ENCODE measurements at places on chromosomes 5 and 9.

- no peak for DNase-seq
Observed at GRCh38 chr5:5231576-5231975, 91.4 kb downstream of the ADAMTS16 start.

DNA sequence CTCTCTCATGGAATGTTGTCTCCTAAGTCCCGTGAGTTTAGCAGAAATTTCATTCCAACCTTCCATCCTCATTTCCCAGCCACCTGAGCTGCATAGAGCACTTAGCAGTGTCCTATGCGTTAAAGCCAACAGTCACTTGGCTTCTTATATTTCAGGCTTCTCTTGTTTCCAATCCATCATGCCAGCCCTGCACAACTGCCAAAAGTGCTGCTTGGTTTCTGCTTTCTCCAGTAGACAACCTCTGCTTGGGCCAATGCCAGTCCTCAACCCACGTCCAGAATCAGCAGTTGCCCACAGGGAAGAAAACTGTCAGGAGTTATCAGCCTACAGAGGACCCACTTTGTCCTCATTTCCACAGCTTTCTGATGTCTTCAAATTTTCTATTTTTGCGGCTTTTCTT, 42.5 kb downstream of the KCNIP1 start:
- DNase-seq, result no peak

- peak; percentile 4 for DNase-seq
Observed at GRCh38 chr9:91949946-91950664, at the start of gene ROR2. ROR2 (minus strand) TSS chr9:91950228.

GRCh38 chr5:32217886-32218396, 43.8 kb upstream of the GOLPH3 start:
- DNase-seq, result peak; percentile 72

- no peak for DNase-seq
Observed at GRCh38 chr9:126057121-126057825, 269.4 kb upstream of the MVB12B start.

GRCh38 chr5:168219515-168220410, 71.7 kb upstream of the WWC1 start:
- peak; percentile 80 for DNase-seq

DNA sequence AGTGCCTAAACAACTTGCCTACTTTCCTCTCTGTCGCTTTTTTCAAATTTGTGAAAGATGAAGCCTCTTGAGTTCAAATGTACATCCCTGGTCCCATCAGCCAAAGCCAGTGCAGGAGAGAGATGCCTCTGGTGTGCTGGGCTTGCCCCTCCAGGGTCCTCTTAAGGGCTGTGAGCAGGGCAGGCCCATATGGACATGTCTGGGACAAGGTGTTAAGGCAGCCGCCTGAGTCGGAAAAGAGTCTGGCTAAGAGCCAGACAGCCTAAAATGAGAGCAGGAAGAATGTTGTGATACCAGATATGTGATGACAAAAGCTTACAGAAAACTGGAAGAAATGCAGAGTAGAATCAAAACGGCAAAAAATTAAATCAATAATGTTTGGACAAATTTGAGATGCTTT, 72.5 kb downstream of the APTX start:
- no peak for DNase-seq

- no peak for DNase-seq
Observed at GRCh38 chr5:8829323-8830029, 716.4 kb downstream of the SEMA5A start.

DNA sequence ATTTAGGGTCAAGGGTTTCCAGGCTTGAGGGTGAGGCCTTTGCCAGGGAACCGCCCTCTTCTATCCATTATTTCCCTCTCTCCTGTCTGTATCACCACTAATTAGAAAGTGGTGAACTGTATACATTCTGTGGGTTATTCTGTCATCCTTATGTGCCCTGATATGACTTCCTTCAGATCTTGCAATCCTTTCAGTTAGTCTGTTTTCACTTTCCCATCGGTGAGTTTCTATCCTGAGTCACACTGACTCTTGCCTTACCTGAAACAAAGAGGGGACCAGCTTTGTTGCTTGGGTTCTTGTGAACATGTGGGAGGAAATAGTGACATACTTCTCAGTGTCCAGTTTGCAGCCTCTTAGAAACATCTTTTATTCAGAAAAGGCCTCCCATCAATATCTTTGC, 205.4 kb upstream of the GHR start:
- DNase-seq, result no peak

DNA sequence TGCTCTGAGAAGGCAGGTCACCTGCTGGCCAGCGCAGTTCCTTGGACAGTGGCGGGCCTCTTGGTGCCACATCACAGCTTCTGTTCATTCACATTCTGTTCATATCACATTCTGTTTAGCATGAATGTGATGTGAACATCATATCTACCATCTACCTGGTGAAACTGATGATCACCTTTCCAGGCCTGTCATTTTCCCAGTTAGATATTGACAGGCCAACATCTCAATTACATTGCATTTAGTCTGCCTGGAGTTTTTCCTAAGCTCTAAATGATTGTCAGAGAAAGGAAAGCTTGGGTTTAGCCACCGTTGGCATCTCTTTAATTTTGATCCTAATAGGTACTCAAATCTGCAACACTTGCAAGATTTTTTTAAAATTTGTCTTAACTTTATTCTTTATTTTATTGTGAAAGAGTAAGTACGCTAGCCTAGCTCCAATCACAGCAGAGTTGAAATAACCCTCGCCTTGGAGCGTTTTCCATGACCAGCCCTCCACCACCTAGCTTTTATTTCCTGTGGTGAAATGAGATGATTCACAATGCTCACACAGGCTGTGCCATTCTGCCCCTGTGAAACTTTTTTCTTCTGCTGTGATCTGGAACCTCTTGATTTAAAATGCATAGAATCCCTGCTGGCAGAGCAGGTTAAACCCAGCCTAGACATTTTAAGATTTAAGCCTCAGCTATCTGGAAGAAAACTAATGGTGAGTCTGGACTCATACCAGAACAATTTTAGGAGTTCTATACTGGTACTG, 225.0 kb downstream of the ESM1 start:
- DNase-seq, result no peak

- DNase-seq, result peak; percentile 32
Observed at GRCh38 chr9:78325343-78325742, 28.4 kb downstream of the PSAT1 start.

DNA sequence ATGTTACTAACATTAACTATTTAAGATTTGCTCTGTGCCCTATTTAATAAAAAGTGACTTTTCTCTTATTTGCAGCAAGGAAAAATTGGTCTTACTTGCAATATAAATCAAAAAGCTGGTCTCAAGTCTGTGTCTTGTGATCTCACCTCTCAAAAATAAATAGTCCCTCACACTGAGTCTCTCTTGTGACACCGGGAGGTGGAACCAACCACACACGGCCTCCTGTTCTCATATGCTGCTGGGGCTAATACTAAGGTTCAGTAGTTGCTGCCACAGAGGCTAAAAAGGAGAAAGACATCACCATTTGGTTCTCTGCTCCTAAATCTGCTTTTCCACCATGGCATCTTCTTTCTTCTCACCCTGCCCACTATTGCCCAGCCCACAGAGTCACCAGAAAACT, 175.8 kb upstream of the FTMT start:
- no peak for DNase-seq

GRCh38 chr9:74255489-74255984, 241.6 kb upstream of the RORB start:
- no peak for DNase-seq

GRCh38 chr9:79257790-79258351, 313.9 kb upstream of the TLE4 start:
- DNase-seq, result no peak

GRCh38 chr9:16750553-16750952, 119.9 kb downstream of the BNC2 start:
- DNase-seq, result no peak

- DNase-seq, result no peak
Observed at GRCh38 chr5:173733021-173733420, 116.6 kb upstream of the BOD1 start.

GRCh38 chr9:5712651-5713390, 83.9 kb downstream of the RIC1 start:
- no peak for DNase-seq

- no peak for DNase-seq
Observed at GRCh38 chr9:87622923-87623322, 103.0 kb upstream of the CTSL start.

DNA sequence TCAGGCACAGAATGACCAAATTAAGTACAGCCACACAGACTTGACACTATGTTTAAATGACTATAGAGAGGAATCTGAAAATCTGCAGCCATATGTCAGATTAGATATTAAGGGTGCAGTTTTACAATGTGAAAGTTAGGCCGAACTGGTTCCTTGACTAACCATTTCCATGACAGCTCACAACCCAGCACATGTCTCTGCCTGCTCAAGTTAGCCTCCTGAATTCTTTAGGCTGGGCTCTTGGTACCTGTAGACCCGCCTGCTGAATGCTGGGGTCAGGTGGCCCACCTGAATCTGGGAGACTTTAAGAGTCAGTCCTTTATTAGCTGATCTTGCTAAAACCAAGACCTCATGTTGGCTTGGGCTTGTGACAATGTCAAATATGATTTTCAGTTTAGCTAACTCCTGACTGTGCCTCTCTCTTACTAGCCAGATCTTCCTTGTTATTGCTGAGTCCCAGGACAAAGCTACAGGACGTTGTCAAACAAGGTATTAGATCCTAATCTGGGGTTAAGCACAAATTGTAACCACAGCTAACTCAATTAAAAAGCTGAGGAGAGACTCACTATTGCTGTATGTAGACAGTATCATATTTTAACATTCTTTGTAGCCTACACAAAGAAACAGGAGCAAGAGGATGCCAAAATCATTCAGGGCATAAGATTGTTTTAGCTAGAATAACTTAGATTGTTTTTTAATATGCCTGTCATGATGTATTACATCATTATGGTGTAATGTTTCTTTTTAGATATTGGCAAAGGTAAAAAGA, 490.9 kb downstream of the SEMA5A start:
- no peak for DNase-seq

DNA sequence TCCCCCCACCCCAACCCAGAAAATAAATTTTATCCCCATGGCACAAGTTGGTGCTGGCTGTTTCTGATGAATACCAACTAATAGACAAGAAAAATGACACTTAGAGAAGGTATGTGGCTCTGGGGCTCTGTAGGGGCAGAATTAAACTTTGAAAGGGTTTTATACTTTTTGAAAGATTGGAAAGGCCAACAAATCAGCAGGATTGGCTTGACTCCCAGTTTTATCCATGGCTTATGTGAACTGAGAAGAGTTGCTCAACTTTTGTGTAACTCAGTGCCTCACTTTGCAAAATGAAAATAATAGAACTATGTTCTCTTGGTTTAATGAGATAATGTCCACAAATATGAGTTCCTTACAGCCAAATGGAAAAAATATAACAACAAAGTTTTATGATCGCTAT, 288.9 kb upstream of the KIF2A start:
- no peak for DNase-seq

- no peak for DNase-seq
Observed at GRCh38 chr5:178351221-178352034, 118.8 kb upstream of the PHYKPL start.

GRCh38 chr9:77472646-77473045, 175.5 kb downstream of the GNA14 start:
- no peak for DNase-seq

GRCh38 chr5:79893485-79893884, 97.6 kb downstream of the MTX3 start:
- DNase-seq, result no peak

- DNase-seq, result no peak
Observed at GRCh38 chr9:114238472-114238871, 83.1 kb downstream of the COL27A1 start.

DNA sequence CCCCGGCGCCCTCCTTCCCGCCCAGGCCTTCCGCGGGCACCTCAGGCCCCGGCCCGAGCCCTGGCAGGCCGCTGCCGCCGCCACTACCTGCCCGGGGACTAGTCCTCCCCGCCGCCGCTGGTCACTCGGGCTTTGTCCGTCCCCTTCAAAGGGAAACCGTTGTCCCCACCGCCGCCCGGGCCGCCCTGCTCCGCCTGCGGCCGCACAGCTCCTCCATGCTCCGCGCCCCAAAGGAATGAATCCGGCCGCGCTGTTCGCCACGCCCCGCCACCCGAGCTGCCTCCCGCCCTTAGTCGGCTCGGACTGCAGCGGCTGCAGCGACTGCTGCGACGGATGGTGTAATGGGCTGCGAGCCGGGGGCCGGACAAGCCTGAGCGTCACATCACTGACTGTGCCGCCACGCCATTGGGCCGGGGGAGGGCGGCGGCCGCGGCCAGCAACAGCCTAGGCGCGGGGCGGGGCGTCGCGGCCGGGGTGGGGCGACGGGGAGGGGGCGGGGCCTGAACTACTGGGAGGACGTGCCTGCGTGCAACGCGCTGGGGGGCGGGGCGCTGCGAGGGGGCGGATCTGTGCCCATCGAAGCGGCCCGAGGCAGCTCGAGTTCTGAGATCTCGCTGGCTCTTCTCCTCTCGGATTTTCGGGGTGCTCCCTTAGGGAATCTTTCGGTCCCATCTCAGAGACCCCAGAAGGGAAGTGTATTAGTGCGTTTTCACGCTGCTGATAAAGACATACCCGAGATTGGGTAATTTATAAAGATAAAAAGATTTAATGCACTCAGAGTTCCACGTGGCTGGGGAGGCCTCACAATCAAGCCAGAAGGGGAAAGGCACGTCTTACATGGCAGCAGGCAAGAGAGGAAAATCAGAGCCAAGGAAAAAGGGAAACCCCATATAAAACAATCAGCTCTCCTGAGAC, at the start of gene FEM1C:
Gene FEM1C (minus strand): TSS at position 340 of the 915 bp plus-strand sequence. CDS start 1,282 bp downstream, outside the sequence.
- peak; percentile 98 for DNase-seq

- no peak for DNase-seq
Observed at GRCh38 chr9:38406476-38407186, 14.1 kb downstream of the ALDH1B1 start.

- DNase-seq, result peak; percentile 62
Observed at GRCh38 chr5:142888469-142889085, 118.4 kb downstream of the ARHGAP26 start.

GRCh38 chr5:93053825-93054224, 527.2 kb downstream of the NR2F1-AS1 start:
- DNase-seq, result no peak

GRCh38 chr5:128453121-128453520, 84.9 kb downstream of the FBN2 start:
- no peak for DNase-seq

- no peak for DNase-seq
Observed at GRCh38 chr5:27158171-27158570, 119.8 kb upstream of the CDH9 start.

DNA sequence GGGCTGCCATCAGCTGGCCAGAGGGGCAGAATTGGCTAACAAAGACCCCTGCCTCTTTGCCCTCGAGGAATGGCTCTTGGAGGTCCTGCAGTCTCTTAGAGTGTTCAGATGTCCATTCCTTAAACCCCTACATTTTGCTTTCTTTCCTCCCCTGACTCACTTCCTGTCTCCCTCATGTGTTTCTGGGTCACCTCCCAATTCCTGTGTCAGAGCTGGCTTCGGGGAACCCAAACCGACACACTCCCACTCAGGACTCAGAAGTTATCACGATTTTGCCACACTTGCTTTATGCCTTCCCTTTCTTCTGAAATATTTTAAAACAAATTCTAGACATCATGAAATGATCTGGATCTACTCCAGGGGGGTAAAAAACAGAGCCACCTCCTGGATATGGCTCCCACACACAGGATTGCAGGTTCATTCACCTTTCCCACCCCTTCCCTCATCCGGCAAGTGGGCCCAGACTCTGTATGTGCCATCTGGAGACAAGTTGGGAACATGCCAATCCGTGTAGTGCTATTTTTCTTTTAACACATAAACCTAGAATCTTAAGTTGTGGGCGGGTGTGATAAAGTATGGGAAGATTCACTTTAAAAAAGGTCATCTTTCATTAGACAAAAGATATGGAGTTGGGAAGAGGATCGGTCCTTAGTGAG, 145.7 kb downstream of the NXNL2 start:
- no peak for DNase-seq
